ENCODE measurements at places on chromosomes 6 and 20.

- DNase-seq: no peak
These were observed 12.1 kb downstream of the DEF6 start for GRCh38 chr6:35309611-35310264.

DNA sequence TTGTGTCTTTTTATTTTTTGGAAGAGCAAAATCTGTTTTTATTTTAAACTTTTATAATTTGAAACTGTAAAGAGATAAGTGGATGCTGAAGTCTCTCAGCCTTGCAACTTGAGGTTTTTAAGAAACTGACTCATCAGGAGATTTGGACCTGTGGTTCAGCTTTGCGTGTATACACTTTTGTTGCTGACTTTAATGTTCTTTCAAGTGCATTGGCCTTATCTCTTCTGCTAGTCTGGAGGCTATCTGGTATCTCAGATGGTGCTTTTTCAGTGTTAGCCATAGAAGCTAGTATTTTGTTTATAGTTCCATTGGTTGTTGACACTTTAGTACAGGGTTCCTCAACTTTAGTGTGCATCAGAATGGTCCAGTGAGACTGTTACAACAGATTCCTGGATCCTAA, 504.0 kb upstream of the SPTLC3 start:
- DNase-seq: no peak

- no peak for DNase-seq
These were observed 45.6 kb upstream of the ESR1 start for GRCh38 chr6:151761851-151762250.

DNA sequence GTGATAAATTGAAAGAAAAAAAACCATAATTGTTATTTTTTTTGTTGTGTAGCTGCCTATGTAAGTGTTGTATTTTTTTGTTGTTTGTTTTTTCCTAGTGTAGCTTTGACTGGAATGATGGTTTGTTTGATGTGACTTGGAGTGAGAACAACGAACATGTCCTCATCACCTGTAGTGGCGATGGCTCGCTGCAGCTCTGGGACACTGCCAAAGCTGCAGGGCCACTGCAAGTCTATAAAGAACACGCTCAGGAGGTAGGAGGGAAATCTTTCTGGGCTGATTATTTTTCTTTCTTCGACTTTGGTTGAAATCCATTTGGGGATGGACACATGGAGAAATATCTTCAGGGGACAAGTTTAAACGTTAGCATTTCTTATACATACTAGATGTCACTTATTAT, 3.8 kb downstream of the PEX7 start:
- DNase-seq: no peak

DNA sequence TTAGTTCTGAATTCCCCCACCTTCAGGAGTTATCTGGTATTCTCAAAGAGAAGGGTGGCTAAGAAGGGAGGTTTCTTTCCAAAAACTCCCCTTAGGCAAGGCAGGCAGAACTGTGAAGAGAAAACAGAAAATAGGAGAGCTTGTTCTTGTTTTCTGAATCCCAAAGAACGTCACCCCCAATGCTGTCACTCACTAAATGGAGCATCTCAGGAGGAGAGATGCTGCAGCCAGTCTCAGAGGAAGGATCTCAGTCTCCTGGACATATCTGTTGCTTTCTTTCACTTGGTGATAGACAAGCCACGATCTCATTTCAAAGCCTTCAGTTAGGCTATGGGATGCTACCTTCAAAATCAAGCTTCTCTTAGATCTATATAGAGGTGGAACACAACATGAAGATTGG, 16.1 kb upstream of the MYB start:
- DNase-seq: no peak

- no peak for DNase-seq
These were observed 178.3 kb upstream of the FOXA2 start for GRCh38 chr20:22762576-22763256.

DNA sequence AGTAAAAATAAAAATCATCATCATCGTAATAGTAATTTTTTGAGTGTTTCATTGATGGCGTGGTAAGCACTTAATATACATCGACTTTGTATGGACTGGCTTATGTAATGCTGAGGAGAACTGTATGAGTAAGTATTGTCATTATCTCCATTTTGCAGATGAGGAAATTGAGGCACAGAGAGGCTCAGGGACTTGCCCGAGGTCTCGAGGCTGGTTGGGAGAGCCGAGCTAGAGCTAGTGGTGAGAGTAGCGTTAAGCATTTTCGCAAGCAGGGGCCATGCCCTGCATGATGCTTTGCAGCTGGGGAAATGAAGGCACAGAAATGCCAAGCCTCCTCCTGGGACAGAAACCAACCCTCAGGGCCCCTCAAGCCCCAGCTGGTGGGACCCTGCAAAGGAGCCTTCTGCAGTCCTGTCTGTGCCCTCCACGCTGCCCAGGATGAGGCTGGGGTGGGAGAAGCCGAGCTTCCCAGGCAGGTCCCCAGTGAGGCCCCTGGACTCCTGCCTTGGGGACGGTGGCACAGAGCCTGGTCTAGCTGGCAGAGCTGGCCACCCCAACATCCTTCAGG, 31.1 kb upstream of the STX16 start:
- peak; percentile 30 for DNase-seq

DNA sequence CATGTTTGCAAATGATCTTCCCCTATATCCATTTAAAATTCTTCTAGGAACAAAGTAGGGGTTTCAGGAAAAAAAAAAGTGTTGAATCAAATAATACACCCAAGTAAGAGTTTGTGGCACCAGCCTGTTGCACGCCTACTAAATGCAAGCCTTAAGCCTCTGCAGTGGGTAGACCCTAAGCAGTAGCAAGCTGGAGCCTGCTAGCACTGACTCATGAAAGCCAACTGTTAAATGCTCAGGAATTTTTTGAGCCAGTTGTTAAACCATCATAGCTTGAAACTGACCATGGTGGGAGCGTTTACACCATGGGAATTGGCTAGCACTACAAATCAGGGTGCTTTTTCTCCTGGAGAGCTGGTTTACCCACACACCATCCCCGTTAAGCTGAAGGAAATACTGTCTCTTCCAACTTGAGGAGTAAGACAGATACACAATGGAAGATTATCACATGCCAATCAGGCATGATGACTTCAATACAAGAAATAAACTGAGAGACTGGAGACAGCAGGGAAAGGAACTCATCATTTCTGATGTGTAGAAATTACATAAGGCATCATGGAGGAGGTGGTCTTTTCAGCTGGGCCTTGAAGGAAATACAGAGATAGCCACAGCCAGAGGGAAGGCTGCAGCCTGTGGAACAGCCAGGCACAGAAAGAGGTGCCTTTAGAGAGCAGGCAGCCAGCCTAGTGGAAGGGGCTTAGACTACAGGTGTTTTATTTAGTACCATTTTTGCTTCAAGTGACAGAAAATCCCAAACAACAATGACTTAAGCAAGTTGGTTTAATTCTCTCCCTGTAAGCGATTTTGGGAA, 110.8 kb downstream of the SNX5 start:
- DNase-seq: no peak

GRCh38 chr20:49479785-49480184, 2.7 kb downstream of the KCNB1 start:
- DNase-seq: no peak

DNA sequence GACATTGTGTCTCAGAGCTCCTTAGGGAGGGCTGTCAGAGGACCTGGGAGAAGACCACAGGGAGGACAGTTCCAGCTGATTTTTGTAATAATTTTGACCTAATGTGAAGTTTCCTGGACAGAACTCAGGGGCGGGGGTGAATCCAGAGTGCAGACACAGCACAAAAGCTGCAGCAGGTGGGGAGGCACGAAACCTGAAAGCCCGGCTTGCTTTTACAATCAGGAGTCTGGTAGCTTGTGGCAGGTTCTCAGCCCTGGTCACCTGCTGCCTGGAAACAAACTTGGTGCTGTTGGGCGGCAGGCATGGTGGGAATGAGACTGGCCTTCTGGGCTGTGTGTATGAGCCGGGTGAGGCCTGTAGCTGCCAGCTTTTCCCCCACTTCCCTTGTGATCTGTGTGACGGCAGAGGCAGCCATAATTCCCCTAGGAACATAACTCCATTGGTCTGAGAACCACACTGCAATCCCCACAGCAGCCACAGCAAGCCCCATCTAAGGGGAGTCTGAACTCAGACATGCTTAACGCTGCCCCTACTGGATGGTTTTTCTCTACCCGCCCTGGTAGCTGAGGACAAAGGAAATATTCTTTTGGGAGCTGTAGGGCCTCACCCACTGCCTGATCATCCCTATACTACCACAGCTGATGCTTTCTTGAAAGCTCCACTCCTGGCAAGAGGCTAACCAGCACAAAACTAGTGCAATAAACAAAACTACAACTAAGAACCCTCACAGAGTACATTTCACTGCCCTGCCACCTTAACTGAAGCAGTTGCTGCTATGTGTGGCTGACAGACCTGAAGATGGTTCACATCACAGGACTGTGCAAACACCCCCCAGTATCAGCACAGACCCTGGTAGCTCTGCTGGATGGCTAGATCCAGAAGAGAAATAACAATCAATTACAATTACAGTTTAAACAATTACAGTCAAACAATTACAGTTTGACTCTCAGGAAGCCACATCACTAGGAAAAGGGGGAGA, 1055.1 kb upstream of the GJE1 start:
- DNase-seq: no peak

GRCh38 chr20:40960521-40960956, 68.1 kb upstream of the TOP1 start:
- no peak for DNase-seq

DNA sequence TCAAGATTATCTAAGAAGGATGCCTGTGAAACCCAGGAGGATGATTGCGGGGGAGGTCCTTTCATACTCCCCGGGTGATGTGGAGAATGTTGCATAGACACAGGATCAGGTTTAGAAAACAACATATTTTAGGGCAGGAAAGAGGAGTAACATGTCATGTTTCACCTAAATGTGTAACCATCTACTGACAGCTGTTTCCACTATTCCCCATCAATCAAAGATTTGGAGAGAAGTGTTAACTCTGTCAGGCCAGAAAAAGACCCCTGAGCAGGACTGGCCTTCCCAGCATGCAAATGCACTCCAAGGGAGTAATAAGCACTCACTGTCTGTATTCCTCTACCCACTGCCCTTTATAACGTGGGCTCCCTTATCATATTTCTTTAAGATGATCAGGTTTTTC, 148.0 kb upstream of the KCNK16 start:
- no peak for DNase-seq

- peak; percentile 90 for DNase-seq
These were observed 3.1 kb upstream of the GPSM3 start for GRCh38 chr6:32195652-32195901.

DNA sequence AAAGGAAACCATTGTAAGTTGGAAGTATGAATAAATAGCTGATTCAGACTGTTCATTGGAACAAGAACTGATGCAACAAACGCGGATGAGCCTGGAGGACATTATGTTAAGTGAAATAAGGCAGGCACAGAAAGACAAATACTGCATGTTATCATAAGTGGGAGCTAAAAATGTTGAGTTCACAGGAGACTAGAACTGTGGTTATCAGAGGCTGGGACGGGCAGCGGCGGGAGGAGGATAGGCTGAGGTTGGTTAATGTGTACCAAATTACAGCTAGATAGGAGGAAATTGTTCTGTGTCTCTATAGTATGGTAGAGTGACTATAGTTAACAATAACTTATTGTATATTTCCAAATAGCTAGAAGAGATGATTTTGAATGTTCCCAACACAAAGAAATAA, 40.8 kb downstream of the FAM229B start:
- no peak for DNase-seq

- DNase-seq: no peak
These were observed 62.9 kb upstream of the RUNX2 start for GRCh38 chr6:45265246-45265645.

DNA sequence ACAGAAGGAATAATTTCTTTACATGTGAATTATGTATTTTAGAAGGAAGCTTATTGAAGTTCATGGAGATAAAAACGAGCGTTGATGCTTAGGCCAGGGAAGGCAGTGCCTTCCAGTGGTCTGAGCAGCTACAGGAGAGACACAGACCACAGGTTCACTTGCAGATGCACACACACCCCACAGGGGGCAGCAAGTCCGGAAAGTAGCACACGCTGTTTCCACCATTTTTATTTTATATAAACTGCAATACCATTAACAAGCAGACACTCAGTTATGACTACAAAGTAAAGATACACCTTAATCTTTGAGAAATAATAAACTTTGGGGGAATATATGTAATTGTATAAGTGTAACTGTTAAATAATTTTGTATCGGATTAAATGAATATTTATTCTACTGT, 13.5 kb upstream of the DACT2 start:
- no peak for DNase-seq

DNA sequence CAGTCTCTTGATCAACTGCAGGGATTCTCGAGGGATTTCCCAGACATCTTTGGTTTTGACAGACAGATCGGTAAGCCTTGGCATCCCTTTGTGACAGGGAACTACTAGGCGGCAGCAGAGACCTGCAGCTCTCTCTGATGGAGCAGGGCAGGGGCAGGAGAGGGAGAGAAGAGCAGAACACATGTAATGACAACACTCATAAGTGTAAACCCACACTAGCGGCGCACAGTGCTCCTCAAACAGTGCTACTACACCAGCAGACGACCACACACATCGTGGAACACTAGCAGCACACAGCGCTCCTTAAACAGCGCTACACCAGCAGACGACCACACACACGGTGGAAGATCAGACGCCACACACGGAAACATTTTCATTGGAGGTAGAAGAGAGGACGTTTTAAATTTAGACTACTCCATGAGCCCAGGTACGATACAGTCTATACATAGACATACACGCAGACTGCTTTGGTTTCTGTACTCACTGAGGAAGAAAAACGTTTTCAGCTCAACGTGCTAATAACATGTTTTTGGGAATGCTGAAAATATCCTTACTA, 94.5 kb upstream of the TRAF3IP2 start:
- no peak for DNase-seq

All from SK-N-MC (cell line).